ENCODE measurements at places on chromosomes 12 and 14.

DNA sequence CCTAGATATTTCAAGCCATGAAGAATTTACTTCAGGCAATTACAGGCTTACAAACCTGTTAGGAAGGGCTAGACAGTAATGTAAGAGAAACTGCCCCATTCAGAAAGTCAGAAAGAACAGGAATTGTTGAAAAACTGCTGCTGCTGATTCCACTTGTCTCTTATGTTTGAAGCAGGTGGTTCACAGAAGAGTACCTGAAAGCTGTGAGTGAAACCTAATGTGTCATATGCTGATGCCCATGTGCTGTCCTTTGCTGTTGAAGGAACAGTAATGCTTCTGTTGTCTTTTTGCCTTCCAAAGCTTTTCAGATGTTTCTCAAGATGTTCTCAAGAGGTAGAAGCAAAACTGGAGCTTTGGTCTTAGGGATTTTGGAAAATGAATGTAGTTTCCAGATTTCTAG, 39.0 kb downstream of the MNAT1 start:
- DNase-seq = no peak

GRCh38 chr12:18522806-18523205, 215.0 kb downstream of the PLCZ1 start:
- DNase-seq = no peak

DNA sequence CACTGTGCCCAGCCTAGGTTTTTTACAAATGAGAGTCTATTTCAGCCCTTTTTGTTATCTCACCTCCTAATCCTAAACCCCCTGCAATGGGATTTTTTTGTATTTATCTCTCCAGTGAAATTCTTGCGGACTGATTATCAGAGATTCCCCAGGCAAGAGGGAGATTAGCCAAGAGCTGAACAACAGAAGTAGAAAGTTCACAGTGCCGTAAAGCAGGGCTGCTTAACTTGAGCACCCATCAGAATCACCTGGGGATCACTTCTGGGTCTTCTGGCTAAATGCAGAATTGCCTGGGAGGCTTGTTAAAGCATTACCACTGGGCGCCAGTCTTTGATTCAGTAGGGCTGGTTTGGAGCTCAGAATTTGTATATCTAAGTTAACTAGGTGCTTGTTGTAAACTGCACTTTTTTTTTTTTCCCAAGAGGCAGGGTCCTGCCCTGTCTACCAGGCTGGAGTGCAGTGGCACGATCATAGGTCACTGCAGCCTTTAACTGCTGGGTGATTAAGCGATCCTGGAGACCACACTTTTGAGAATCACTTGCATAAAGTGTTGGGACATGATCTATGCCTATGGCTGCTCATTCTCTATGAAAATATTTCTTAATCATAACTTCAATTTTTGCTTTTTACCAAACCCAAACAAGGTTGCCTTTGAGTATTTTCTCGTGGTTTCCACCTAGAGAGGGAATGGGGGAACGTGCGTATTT, 1.1 kb upstream of the DPPA3 start:
- DNase-seq = no peak

GRCh38 chr12:52582486-52582885, 8.8 kb upstream of the KRT74 start:
- DNase-seq = no peak

GRCh38 chr14:100438678-100439592, 115.8 kb downstream of the SLC25A47 start:
- peak; percentile 48 for DNase-seq

DNA sequence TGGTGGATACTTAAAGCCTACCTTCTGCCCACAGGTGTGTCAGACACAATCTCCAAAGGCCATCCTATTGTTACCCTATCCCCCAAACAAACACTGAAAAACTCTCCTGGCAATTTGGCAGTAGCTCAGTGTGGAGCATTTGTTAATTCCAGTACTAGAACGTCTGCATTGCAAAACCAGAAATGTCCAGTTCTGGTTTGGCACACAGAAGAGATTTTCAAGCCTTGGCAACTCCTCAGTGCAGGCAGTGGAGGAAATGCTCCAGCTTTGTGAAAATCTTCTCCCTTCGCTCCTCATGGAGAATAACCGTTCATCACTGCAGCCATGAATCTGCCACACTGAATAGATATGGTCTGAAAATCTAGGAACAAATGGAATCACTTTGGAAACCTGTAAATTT, 5.3 kb upstream of the SOCS2 start:
- DNase-seq = no peak
